ENCODE measurements at places on chromosomes 2 and 18.

DNA sequence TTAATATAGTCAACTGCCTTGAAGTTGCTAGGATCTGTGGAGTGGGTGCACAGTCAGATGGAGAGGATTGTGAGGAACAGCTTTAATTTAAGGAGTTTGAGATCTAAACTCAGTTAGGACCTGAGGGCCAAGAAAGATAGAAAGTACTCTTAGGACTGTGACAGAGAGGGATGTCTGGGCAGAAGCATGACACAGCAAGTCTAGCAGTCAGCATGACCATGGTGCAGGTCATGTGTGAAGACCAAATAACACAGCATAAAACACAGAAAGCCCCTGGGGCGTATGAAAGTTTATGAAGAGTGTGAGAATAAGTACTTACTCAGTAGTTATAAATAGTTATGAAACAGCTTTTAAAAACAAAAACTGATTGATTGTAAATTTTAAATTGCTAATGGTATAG lies 107.2 kb downstream of the GALNT1 start:
- peak; percentile 25 for DNase-seq

GRCh38 chr18:11899063-11899462 lies 9.1 kb downstream of the MPPE1 start:
- no peak for DNase-seq

- peak; percentile 18 for DNase-seq
Observed at GRCh38 chr2:43133336-43133707, 93.1 kb downstream of the ZFP36L2 start.

DNA sequence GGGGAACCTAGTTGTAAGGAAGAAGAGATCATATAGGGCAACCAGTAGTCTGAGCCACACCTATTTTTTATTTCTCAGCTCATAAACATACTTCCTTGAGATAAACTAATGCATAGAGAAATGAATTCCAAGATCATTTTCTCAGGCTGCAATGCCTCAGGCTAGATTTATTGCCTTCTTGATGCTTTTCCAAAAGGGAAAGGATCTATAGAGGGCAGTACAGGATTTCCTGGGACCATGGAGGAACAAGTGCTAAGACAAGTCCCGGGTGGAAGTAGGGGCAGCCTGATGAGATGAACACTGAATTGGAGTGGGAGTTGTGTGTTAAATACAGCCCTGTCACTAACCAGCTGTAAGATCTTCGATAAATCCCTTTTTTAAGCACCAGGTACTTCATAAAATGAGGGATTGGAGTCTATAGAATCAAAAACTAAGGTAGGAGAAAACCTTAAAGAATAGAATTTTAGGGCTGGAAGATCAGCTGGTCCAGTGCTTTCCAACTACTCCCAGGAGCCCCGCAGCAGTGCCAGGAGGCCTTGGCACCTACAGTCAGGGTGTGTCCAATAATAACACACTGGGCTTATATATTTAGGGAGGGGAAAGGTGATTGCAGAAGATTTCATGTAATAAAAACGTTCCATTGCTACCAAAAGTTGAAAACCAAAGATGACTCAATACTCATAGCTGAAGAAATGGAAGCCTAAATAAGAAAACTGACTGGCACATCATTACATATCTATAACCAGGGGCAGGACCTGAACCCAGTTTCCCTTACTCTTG lies 58.1 kb downstream of the SERTAD2 start:
- no peak for DNase-seq

DNA sequence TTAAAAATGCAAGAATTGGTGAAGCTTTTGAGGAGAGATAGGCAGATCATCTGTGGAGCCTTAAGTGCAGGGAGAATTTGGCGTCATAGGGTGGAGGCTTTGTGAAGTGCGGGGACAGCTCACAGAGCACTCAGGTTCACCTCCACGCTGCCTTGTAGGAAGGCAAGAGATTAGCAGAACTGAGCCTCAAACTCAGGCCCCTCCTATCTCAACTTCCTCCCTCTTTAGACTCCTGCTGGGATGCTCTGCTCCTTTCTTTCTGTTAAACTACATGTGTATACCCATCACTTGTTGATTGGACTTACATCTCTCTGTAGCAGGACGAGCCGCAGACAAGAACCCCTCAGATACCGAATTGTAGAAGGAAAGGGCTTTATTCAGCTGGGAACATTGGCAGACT lies 422.2 kb downstream of the SETBP1 start:
- no peak for DNase-seq

- DNase-seq: no peak
Observed at GRCh38 chr2:229372207-229372606, 101.1 kb upstream of the PID1 start.

GRCh38 chr18:59055345-59056032 lies 84.2 kb upstream of the SEC11C start:
- DNase-seq: no peak

DNA sequence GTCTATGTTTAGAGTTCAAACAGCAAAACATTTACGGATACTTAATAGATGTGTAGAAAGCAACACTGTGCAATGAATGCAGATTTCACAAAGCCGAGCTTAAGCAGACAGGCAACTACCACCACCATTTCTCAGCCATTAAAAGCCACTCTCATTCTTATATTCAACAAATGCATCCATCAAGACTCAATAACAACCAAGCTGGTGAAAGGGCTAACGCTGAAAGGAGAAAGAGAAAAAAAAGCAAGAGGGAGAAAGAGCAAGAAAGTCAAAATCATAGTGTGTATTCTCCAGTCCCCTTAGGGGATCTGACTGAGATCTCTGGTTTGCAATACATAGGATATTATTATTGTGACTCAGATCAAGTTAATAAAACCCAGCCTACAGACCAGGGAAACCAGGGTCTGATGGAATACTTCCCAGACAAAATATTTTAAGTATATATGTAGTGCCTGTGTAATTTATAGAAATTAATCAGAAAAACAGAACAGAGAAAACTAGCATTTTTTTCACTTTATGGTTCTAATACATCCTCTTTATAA lies 14.1 kb downstream of the SATB2 start:
- DNase-seq: no peak

GRCh38 chr2:160596441-160596840 lies 102.8 kb upstream of the RBMS1 start:
- DNase-seq: no peak

- DNase-seq: no peak
Observed at GRCh38 chr2:218363736-218364135, 7.1 kb downstream of the CATIP start.

- DNase-seq: no peak
Observed at GRCh38 chr2:233852056-233852455, 2.3 kb downstream of the HJURP start.

- DNase-seq: no peak
Observed at GRCh38 chr18:55402731-55403405, 185.1 kb downstream of the TCF4 start.

DNA sequence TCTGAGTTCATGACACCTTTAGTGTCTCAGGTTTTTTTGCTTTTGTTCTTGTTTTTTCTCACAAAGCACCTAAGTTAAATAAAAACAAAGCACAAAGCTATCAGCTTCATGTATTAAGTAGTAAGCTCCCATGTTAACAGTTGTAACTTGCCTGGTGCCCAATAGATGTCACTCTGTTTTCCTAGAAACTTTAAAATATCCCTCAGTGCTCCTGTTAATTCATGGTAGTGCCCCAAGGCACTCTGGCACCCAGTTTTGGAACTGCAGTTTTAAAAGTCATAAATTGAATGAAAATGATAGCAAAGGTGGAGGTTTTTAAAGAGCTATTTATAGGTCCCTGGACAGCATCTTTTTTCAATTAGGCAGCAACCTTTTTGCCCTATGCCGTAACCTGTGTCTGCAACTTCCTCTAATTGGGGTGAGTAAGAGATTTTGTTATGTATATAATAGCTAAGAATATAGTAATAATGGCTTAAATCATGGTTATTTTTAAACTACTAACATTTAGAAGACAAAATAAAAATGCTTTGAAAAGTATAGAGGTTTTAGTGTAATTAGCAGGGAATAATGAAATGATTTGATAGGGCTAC lies 555.0 kb upstream of the TMEFF2 start:
- DNase-seq: no peak

GRCh38 chr18:46646468-46646867 lies 10.6 kb downstream of the LOXHD1 start:
- DNase-seq: no peak

- DNase-seq: no peak
Observed at GRCh38 chr2:54208364-54209240, 47.4 kb downstream of the TSPYL6 start.

- DNase-seq: no peak
Observed at GRCh38 chr2:197571627-197572271, 55.9 kb downstream of the MOB4 start.

DNA sequence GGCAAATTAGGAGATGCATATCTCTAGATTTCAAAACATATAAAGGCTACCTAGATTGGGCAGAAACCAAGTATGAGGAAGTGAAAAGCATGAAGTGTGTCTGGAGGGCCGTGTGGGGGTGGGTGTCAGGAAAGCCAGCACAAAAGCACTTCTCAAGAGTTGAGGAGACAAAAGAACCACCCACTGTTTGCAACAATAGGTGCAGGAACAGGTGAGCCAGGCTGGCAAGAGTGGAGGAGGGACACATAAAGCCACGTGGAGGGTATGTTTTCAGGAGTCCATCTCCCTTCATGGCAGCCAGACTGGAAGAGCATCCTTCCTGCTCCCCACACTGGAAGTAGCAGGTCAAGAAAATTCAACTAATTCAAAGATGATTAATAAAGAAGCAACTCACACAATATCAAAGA lies 96.4 kb downstream of the CERS6 start:
- DNase-seq: peak; percentile 70

- DNase-seq: no peak
Observed at GRCh38 chr2:233481368-233482142, 85.0 kb downstream of the USP40 start.
